Activated naive CD8-positive, alpha-beta T cell treated with anti-CD3 and anti-CD28 coated beads, Interleukin-2, amount 10 ng/mL, durations not matched to agents 7 days and 5 days (primary cell): ENCODE measurements at places on chromosomes 6 and 20.

GRCh38 chr6:47437592-47437991, 40.0 kb upstream of the CD2AP start:
- DNase-seq, result no peak

- DNase-seq, result no peak
These were observed 504.5 kb downstream of the HDGFL1 start for GRCh38 chr6:23073821-23074220.

- DNase-seq, result no peak
These were observed 403.0 kb downstream of the CD83 start for GRCh38 chr6:14520536-14520935.

DNA sequence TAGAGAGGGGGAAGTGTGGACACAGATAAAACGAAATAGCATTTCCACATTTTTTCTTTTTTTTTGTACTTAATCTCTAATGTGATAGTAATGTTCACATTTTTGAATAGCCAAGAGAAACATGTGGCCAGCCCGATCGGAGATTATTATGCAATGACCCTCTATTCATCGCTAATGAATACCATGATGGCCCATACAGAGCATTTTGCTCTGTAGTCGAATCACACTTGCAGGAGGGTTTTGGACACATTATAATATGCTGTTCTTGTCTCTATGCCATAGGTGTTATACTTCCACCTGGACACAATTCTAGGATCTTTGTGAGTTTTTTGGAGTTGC, 60.1 kb downstream of the MTHFD1L start:
- no peak for DNase-seq

DNA sequence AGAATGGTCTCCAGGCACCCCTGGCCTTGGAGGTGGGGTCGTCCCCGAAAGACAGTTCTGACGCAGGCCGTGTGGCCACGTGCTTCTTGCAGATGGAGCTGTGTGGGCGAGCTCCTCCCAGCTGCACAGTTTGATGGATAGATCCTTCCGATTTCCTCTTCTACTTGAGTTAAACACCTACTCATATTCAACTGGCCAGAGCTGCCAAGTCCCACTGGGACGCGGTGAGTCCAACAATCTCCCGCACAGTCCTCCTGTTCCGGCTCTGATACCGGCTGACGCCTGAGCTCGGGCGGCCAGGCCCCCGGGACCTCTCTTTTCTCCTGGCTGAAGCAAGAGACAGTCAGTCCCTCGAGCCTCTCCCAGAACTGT, 57.9 kb upstream of the DACT2 start:
- DNase-seq, result no peak

DNA sequence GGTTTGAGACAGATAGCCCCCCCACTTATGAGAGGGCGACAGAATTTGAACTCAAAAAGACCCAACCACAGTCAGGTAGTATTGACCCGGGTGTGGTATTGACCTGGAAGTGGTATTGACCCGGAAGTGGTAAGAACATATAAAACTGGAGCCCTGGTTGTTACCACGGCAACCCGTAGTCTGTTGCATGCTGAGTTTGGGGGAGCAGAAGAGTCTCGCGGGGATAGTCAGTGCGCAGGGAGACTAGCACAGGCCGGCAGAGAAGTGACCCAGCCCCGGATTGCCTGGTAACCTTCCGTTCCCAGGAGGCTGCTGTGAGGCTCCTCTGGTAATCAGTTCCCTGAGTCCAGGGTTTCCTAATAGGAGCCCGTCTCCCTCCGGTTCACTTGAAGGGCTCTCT, 96.2 kb downstream of the SNX5 start:
- DNase-seq, result no peak

DNA sequence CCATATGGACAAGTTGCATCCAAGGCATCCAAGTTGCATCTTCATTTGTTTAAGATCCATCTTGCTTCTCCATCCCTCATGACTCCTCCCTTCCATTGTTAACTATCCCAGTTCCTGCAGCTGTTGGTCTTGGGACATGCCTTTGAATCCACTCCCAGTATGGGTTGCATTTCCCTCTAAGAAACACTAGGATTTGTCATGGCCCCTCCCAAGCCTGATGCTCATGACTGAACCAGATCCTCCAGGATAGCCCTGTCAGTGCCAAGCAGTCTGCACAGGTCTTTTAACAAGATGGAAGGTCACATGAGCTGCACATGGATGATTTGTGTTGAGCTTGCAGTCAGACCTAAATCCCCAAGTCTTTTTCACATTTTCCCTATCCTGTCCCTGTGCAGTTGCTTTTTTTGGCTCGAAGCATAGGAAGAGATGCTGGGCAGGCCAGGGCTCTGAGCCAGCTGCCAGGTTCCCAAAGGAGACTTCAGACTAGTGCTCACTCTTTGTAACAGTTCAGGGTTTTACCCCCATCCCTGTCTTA, 4.2 kb downstream of the PPP2R5D start:
- DNase-seq, result no peak
